Stimulated activated CD8-positive, alpha-beta memory T cell treated with anti-CD3 and anti-CD28 coated beads, Interleukin-12 subunit alpha, Interleukin-12 subunit beta, amount 100 ng/mL, for 1 hour (primary cell): ENCODE measurements at places on chromosomes 13 and 19.

DNA sequence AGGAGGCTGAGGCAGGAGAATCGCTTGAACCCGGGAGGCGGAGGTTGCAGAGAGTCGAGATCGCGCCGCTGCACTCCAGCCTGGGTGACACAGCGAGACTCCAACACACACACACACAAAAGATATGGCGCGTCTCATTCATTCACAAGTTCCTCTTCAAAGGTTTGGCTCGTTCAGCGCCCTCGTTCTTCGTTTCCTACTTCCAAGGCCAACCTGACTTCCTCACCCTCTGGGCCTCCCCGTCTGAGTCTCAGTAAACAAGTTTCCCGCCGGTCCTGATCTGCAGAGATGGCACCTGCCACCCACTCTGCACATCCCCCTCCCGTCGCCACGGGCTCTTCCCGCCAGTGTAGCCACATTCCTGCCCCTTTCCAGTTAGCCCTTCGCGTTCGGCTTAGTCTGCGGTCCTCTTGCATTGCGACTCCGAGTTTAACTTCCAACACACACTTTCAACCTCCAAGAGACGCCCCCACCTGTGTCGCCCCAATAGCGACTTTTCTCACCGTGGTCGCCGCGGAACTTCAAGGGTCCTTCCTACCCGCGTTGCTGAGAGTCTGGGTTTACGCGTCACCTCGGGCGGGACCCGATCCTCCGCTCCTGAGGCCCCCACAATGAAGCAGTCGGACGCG, 1.3 kb upstream of the BSG start:
- peak; percentile 20 for DNase-seq

- no peak for DNase-seq
Measured at GRCh38 chr13:71540098-71540497, 326.9 kb downstream of the DACH1 start.

GRCh38 chr19:15265850-15266248, 33.6 kb upstream of the EPHX3 start:
- no peak for DNase-seq

DNA sequence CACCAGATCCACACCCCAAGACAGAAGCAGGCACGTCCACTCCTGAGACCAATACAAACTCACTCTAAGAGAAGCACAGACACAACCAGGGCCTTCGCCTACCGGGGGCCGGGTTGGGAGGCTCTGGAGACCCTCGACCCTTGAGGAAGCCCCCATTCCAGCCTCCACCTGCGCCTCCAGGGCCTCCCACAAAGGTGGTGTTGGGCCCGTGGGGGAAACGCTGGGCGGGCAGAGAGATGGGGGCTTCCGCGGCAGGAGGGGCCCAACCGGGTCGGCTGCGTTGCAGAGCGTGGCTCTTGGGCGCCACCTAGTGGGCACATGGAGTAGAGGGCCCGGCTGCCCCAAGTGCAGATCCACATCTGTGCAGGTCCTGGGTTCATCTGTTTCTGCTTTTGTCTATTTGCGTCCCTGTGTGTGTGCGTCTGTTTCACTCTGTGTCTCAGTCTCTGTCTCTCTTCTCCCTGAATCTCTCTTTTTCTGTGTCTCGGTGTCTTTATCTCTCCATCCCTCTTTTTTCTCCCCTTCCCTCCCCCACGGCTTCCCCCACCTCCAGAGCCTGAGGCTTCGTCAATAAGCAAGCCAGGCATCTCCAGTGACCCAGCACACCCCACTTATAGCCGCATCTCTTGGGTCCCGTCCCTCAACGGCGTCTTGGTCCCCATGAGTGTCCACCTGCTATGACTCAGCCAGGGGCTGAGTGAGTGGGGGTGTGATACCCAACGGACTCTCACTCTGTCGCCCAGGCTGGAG, 10.5 kb upstream of the TINCR start:
- peak; percentile 53 for DNase-seq

DNA sequence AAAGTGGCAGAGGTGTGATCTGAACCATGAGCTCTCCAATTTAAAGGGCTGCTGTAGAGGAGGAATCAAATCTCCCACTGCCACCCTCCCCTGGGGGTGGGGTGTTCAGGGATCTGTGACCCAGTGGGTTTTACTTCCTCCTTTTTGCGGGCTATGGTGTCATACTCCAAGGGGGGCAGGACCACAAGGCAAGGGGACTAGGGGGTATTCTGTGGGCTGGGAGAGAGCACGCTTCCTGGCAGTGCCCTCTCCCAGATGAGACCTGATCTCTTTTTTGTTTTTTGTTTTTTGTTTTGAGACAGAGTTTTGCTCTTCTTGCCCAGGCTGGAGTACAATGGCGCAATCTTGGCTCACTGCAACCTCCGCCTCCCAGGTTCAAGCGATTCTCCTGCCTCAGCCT, 10.3 kb downstream of the PLD3 start:
- no peak for DNase-seq

- no peak for DNase-seq
Measured at GRCh38 chr13:38686577-38687245, at the start of gene FREM2. TSS of gene FREM2 (plus strand) at chr13:38687077. CDS start at chr13:38687345, 268 bp downstream.

DNA sequence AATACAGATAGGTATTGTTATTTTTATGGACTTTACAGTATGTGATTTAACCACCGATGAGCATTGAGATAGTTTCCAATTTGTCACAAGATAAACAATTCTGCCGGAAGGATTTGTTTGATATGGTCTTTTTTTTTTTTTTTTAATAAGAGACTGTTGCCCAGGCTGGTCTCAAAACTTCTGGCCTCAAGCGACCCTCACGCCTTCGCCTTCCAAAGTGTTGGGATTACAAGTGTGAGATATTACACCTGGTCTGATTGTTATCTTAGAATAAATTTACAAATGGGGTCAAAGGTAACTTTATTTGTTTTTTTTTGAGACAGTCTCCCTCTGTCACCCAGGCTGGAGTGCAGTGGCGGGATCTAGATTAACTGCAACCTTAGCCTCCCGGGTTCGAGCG, 1.2 kb downstream of the GARRE1 start:
- DNase-seq = no peak

DNA sequence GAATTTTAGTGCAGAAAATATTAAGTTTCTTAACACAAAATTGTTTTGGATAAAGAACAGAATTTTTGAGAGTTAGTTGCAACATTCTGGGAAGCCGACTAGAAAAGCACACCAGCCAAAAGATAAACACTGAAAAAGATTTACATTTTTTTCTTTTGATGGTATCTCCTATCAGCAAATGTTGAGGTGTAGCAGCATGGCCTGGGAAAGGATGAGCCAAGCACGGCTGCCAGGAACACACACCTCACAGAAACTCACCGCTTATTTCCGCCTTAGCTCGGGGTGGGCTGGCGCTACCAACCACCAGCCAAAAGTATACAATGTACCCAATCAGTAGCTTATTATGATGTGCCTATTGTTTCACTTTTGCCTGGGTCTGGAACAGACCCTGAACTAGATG, 134.7 kb downstream of the MIPEP start:
- no peak for DNase-seq

- no peak for DNase-seq
Measured at GRCh38 chr13:73040968-73041596, 17.7 kb upstream of the KLF5 start.

- no peak for DNase-seq
Measured at GRCh38 chr13:112161521-112162301, 94.8 kb downstream of the SOX1 start.

DNA sequence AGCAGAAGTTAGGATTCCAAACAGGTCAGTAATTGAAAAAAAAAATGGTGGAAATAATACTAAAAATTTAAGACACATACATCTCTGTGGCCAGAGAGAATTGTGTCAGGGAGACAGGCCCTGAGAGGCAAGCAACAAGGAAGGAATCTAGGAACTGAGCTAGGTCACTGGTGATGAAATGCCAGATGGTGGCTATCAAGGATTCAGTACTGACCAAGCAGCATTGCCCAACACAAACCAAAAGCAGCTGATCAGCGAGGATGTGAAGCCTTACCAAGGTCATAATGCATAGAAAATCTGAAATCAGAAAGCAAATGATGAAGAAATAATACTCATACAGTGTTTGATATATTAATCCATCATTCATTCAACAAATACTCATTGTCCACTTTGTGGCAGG, 905.0 kb downstream of the GPC5 start:
- DNase-seq = no peak

- DNase-seq = no peak
Measured at GRCh38 chr13:32036126-32036695, 4.6 kb downstream of the FRY start.
